ENCODE measurements at places on chromosomes 16 and 17.

- DNase-seq, result no peak
Measured at GRCh38 chr16:24758373-24758772, 28.9 kb downstream of the TNRC6A start.

- no peak for DNase-seq
Measured at GRCh38 chr16:57001026-57001679, 11.8 kb downstream of the NLRC5 start.

DNA sequence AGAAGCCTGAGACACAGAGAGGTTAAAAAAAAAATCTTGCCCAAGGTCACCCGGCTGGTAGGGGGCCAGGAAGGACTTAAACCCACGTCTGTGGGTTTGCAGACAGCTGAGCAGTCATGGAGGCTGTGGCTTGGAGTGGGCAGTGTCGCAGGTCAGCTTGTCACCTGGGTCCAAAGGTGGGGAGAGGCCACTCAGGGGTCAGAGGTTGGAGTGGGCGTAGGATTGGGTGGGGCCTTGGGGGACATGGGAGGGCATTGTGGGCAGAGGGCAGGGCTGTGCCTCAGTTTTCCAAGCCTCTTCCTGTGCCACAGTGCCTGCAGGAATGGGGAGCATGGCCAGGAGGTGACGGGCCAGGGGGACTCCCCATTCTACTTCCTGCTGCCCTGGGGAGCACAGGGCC is 2.0 kb upstream of the NDRG4 start:
- no peak for DNase-seq

GRCh38 chr16:6964679-6965078 is 368.0 kb upstream of the RBFOX1 start:
- DNase-seq, result no peak
